ENCODE measurements at places on chromosomes 13 and 19.

GRCh38 chr19:29672933-29673336, 7.7 kb downstream of the PLEKHF1 start:
- peak; percentile 18 for DNase-seq

DNA sequence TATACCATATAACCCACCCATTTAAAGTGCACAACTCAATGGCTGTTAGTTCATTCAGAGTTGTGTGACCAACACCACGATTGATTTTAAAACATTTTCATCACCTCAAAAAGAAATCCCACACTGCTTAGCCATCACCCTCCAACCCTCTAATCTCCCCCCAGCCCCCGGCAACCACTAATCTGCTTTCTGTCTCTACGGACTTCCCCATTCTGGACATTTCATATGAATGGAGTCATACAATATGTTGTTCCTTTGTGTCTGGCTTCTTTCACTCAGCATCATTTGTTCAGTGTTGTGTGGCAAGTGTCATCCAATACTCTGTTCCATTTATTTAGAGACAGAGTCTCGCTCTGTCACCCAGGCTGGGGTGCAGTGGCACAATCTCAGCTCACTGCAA, 4.0 kb upstream of the PNMA8B start:
- DNase-seq, result no peak

DNA sequence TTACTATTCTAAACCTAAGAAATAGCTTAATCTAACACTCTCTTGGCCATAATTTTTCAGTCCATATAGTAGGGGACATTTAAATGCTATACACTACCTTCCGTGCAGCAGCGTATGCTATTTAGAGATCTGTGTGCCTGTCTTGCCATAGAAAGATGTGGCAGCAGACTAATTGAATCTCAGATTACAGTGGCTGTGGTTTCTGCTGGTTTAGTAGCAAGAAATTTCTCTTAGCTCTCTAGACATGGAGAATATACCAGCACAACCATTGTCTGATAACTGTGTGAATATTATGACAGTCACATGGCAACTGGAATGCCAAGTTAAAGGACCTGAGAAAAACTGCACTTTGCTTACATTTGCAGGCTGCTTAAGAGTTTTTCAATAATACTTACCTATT, 672.4 kb upstream of the MIR17HG start:
- no peak for DNase-seq

GRCh38 chr19:55081770-55082019, 6.0 kb downstream of the EPS8L1 start:
- DNase-seq, result no peak

- no peak for DNase-seq
These were observed 1.1 kb downstream of the IL17D start for GRCh38 chr13:20704459-20705069.

DNA sequence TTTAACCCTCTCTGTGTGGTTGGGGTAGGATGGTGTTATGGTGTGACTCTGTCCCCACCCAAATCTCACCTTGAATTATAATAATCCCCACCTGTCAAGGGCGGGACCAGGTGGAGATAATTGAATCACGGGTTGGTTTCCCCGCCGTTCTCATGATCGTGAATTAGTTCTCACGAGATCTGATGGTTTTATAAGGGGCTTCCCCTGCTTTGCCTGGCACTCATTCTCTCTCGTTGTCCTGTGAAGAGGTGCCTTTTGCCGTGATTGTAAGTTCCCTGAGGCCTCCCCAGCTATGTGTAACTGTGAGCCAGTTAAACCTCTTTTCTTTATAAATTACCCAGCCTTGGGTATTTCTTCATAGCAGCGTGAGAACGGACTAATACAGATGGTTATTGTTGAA, 68.8 kb downstream of the ARHGEF7 start:
- no peak for DNase-seq

DNA sequence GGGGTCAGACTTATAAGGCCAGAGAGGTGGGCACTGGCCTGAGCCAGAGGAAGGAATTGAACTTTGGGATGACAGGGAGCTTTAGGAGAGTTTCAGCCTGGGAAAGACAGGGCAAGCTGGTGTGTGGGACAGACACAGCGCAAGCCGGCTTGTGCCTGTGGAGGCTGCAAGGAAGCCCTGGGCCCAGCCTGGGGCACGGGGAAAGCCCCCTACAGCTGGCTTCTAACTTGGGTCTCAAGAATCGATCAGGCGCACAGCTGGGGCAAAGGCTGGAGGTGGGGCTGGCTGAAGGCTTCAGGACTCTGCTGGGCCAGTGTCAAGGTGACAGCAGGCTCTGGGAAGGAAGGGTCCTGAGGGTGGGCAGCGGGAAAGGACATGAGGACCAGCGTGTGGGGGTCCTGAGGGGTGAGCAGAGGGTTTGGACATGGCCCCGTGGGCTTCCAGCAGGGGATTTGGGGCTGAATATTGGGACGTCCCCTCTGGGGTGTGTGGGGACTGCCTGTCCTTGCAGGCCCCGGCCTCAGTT, 3.0 kb downstream of the PTOV1 start:
- DNase-seq, result no peak

DNA sequence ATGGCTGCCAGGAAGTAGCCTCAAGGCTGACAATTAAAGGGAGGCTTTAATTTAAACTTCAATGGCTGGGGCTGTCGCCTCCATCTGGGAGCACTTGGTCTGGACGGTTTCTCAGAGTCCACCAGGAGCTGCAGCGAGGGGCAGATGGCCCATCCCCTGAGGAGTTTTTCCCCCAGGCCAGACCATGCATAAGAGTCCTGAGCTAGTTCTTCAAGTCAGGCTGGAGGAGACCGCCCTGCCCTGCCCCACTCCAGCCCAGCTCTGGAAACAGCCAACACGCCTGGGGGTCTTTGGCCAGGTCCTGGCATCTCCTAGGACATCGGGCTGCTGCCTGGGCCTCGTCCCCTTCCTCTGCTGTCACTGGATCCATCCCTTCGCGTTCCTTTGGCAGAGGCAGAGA, 5.3 kb upstream of the ACTN4 start:
- no peak for DNase-seq

DNA sequence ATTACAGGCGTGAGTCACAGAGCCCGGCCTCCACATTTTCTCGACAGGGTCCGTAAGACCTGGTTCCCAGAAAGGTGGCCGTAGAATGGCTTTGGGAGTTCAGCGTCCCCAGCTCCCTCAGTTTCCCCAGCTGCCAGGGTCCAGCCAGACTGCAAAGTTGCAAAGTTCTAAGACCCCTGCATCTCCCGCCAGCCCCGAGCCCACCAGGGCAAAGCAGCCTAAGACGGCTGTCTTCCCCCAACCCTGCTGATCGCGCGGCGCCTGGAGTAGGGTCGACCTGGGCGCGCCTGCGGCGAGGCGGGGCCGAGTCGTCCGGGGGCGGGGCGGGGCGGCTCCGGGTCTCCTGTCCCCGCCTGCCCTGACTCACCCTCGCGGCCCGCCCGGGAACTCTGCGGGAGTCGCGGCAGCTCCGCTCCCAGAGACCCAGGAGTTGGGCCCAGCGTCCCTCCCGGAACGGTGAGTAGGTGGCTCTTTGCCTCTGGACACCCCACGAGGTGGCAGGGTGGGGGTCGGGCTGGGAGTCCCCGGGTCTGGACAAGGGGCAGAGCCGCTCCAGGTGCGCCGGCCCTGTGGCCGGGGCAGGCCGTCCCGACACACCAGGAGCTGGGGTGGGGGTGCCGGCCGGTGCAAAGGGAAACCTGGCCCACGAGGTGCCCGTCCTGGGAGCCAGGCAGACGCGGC, at the start of gene LRRC8E:
Gene LRRC8E, plus strand, starts transcription at position 366 of the 681 bp plus-strand sequence. CDS start 7,094 bp downstream, outside the sequence.
- DNase-seq, result peak; percentile 27

DNA sequence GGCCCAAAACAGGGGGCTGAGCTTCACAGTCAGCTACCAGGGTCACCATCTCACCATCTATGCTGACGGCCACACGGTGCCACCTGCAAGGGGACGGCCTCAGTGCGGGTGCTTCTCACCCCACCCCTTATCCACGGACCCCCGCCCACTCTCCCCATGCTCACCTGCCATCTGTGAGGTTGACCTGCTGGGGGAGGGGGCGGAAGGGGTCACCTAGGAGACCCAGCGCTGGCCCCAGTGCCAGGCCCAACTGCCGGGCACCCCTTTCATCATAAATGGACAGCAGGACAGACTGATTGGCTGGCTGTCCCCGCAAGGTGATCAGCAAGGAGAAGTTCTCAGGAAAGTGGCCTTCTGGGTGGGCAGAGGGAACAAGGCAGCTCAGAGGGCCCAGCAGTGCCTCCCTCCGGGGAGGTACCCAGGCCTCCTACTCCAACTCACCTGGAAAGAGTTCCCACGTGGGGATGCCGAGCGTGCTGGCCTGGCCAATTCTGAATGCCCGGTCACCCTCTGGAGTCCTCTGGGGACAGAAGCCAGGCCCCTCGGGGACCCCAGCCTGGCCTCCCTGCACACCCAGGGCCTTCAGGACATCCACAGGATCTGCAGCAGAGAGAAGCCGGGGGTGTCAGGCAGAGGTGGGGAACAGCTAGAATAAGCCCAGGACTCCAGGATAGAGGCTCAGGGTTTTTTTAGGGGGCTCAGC, 4.5 kb downstream of the COL5A3 start:
- no peak for DNase-seq

DNA sequence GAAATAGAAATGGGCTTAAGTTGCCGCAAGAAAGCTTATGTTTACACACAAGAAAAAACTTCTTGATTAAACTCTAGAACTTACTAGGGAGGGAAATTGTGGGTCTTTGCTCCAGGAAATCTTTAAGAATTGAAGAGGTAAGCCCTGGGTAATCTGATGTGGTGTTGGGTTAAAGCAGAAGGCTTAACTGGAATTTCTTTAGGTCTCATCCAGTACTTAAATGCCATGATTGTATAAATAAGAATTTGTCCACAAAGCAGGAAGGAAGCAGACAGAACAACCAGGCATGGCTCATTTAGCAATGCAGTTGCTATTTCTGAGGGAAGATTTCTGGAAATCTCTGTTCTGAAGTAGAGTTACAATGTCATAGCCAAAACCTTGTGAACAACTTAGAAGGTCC, 360.4 kb downstream of the KLF5 start:
- DNase-seq, result no peak

- DNase-seq, result no peak
These were observed 108.5 kb downstream of the RGCC start for GRCh38 chr13:41565846-41566245.

DNA sequence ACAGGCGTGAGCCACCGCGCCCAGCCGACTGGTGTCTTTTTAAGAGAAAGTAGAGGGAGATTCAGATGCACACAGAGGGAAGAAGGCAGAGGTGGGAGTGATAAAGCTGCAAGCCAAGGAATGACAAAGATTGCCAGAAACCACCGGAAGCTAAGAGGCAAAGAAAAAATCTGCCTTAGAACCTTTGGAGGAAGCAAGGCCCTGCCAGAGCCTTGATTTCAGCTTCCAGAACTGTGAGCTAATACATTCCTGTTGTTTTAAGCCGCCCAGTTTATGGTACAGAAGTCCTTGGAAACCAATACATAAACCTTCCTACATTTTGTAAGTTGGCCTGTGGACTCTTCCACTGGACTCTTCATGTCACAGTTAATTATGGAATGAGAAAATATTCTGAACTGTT, 71.7 kb upstream of the SOX21 start:
- no peak for DNase-seq

DNA sequence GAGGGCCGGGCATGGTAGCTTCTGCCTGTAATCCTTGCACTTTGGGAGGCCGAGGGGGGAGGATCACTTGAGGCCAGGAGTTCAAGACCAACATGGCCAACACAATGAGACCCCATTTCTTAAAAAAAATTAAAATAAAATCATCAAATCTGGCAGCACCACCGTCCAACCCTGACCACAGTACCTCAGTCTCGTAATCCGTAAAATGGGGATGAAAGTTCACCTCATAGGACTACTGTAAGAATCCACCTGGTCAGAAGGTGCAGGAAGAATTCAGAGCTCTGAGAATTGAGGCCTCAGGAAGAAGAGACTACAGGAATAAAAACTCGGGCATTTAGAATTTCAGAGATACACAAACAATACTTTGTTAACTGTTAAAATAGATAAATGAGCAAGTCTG, 3.1 kb downstream of the PPP1R13L start:
- no peak for DNase-seq

DNA sequence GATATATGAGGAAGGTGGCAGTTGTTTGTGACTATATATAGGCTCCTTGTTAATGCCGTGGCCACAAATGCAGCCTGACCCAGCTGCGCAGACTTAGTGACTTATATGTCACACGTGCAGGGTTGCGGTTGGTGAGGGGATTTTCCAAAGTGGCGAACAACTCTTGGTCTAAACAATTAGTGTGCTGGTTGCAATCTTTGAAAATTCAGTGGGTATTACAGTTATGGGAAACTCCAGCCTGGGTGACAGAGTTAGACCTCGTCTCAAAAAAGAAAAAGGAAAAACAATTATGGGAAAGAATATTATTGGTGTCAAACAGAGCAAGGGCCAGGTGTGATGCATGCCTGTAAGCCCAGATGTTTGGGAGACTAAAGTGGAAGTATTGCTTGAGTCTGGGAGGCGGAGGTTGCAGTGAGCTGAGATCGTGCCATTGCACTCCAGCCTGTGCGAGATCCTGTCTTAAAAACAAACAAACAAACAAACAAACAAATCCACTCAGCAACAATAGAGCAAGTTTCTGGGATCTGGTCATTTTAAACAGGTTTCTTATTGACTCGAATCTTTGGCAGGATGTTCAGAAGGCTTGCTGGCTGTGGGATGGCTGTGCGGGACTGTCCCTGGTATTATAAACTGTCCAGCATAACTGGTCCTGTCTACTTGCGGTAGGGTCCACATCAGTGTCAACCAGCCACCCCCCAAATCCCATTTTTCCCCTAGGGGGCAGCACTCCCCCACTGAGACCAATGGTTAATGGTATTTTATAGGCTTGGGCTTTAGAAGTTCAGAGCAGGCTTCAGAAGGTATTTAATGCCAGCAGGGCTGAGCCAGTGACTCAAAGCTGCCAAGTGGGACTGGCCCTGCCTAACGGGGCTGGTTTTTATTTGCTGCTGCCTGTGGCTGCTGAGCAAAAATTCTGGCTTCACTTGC, 15.4 kb downstream of the RELB start:
- peak; percentile 89 for DNase-seq

DNA sequence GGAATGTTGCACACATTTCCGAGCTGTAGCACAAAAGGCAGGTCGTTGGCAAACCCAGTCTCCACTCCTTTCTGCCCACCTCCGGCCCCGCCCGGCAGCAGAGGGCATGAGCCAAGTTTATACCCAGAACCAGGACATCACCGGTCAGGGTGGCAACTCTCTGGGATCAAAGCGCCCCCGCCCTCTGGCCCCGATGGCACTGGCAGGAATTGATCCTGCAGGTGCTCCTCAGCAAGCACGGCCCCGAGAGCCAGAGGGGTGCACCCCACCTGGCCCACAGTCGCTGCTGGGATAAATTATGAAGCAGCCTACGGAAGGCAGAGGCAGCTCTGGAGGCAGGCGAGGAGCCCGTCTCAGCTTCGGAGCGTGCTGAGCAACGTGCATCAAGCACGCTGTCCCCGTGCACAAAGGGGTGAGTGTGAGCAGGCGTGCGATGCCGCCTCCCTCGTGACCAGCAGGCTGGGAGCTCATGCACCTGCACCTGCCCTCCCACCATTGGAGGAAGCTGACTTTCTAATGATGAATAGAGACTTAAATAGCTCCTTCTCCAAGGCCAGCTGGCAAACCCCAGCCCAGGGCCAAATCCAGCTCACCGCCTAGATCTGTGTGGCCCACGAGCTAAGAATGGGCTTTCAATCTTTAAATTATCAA, 25.7 kb downstream of the SHC2 start:
- no peak for DNase-seq

GRCh38 chr19:40110570-40110969, 19.8 kb upstream of the ZNF780A start:
- DNase-seq, result no peak

GRCh38 chr13:47004540-47004939, 107.7 kb upstream of the HTR2A start:
- no peak for DNase-seq

GRCh38 chr19:50061650-50062049, 35.8 kb downstream of the ZNF473 start:
- DNase-seq, result no peak

Measured in inflammatory macrophage treated with lipopolysaccharide for 1 hour (primary cell).